ENCODE measurements at places on chromosomes 12 and 14. TPM values are rescaled to one million over a fixed set of nuclear protein-coding genes. Genes with fewer than 3 reads are reported as not detected.
A peak's percentile ranks its signal among the peaks of the same experiment; 100 is the strongest.

GRCh38 chr12:72679147-72679757, 407.1 kb downstream of the TRHDE start:
- H3K27ac ChIP-seq: no peak overlapping the region
- no peaks in the 10 kb centered on the region for H3K27me3 ChIP-seq
- peaks cover 15% of the 10 kb centered on the region for H3K4me1 ChIP-seq
- no peak overlapping the region for H3K4me3 ChIP-seq
- no peak for DNase-seq
- no peaks in the 10 kb centered on the region for H3K36me3 ChIP-seq

DNA sequence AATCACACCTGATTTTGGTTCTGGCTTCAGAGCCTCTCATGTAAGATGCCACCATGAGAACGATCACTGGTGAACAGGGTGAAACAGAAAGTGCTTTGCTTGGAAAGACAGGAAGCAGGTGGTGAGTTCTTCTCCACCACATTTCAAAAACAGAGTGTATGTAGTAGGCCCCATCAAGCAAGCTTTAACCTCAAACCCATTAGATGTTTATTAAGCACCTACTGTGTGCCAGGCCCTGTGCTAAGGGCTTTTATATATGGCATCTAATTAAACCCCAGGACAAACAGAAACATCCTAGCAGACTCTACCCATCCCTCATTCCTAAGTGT, 47.8 kb upstream of the MED13L start:
- H3K4me3 ChIP-seq: no peak overlapping the region
- DNase-seq: no peak
- H3K27ac ChIP-seq: no peak overlapping the region
- peaks cover 3% of the 10 kb centered on the region for H3K36me3 ChIP-seq
- peaks cover 3% of the 10 kb centered on the region for H3K4me1 ChIP-seq

GRCh38 chr14:73771848-73772638, 57.9 kb upstream of the PNMA1 start:
- H3K4me1 ChIP-seq: peaks cover 34% of the 10 kb centered on the region
- no peaks in the 10 kb centered on the region for H3K36me3 ChIP-seq
- no peak for DNase-seq
- no peak overlapping the region for H3K27ac ChIP-seq

GRCh38 chr12:19946550-19946949, 421.8 kb upstream of the PDE3A start:
- H3K36me3 ChIP-seq: no peaks in the 10 kb centered on the region
- no peak overlapping the region for H3K4me3 ChIP-seq
- no peaks in the 10 kb centered on the region for H3K27me3 ChIP-seq

DNA sequence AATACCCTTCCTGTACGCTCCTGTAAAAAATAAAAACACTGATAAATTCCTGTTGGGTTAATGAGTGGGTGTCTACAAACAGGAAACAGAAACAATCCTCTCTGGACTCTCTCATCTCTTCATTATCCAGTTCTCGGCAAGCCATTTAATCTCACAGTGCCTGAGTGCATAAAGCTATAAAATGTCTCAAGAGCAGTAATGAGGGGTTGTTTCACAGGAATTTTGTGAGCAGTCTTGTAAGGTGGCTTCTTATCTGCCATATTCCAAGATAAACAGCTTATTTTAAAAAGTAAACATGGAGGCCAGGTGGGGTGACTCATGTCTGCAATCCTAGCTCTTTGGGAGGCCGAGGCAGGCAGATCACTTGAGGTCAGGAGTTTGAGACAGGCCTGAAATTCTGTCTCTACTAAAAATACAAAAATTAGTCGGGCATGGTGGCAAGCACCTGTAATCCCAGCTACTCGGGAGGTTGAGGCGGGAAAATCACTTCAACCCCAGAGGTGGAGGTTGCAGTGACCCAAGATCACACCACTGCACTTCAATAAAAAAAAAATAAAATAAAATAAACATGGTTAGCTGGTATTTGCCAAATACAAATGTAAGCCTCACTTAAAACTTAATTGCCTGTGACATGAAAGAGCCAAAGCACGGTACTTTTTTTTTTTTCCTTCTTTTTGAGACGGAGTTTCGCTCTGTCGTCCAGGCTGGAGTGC, 54.0 kb downstream of the CLIP1 start:
- peaks cover 18% of the 10 kb centered on the region for H3K4me1 ChIP-seq
- peaks cover 13% of the 10 kb centered on the region for H3K36me3 ChIP-seq
- DNase-seq: no peak
- peak overlapping the region; percentile 64 for H3K27ac ChIP-seq

- H3K36me3 ChIP-seq: no peaks in the 10 kb centered on the region
- peaks cover 22% of the 10 kb centered on the region for H3K4me1 ChIP-seq
- no peaks in the 10 kb centered on the region for H3K27me3 ChIP-seq
These were observed 11.6 kb downstream of the CAPZA3 start for GRCh38 chr12:18749386-18749957.

DNA sequence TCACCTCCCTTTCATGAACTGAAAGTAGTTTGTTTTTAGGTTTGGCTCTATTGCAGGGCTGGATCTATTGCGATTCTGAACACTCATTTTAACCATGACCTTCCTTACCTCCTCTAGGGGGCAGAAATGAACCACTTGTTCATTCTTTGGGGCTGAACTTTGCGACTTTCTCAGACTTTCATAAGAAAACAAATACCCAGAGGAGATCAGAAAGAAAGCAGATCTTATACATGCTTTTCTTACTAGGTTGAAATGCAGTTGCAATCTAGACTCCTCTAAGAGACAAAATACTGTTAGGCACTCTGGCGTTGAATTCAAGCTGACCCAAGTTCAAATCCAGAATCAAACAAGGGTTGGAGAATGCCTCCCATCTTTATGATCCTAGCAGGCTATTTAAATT, 32.6 kb upstream of the PLEKHG3 start:
- DNase-seq: no peak
- H3K4me1 ChIP-seq: peaks cover 4% of the 10 kb centered on the region
- H3K27ac ChIP-seq: no peak overlapping the region
- no peak overlapping the region for H3K4me3 ChIP-seq

DNA sequence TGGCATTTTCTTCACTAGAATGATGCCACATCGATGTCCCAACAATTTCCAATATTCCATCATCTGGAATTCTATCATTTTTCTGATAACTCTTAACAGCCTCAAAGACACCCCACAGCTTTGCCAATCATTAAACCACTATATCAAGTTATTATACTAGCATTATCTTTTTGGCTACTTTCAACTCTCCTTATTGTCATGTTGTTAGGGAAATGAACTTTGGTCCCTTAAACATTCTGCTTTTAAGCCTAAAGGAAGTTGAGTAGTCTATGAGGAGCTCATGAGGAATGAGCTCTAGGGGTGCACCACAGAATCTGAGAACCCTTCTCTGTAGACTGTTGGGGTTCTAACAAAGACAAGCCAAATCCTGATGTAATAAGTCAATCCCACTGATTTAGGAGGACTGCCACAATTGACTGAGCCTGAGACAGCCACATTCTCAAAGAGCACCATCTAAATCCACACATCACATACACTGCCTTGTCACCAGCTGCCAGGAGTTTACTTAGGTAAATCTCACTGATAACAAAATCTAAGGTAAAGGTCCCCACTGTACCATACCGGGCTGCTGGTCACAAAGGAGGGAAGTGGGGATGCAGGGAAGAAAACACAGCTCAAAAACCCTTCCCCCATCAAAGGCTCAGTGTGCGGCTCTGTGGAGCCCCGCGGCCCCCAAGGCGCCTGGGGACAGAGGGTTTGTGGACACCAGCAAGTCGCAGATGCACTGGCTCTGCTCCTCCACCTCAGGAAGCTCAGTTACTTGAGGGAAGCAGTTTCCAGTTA, 58.2 kb downstream of the SETD3 start:
- DNase-seq: no peak
- no peaks in the 10 kb centered on the region for H3K27me3 ChIP-seq
- no peaks in the 10 kb centered on the region for H3K36me3 ChIP-seq
- H3K27ac ChIP-seq: no peak overlapping the region

DNA sequence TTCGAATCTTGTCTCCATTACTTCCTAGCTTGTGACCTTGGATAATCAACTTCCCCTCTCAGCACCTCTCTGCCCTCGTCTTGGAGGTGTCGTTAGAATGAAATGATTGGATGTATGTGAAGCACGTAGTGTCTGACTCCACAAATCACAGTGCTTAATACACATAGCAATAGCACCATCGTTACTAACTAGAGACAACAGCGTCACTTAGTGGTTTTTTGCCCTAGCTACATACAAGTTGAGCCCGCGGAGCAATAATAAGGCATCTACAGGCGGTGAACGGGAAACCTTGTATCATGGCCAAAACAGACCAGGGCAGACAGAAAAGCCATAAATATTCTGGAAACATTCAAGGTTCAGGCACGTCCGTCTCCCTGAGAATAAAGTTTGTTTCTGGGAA, 154.9 kb downstream of the ASCL4 start:
- peaks cover 72% of the 10 kb centered on the region for H3K27me3 ChIP-seq
- no peak overlapping the region for H3K4me3 ChIP-seq
- DNase-seq: no peak

The MYO1H gene
- not detected for total RNA-seq

The PTPRR gene
- total RNA-seq: 0.61 TPM

The PTHLH gene
- total RNA-seq: 0.56 TPM

The FBXL14 gene
- 33.7 TPM for total RNA-seq

The XRCC3 gene
- total RNA-seq: 50.8 TPM

The SPX gene
- total RNA-seq: 0.19 TPM
